ENCODE measurements at places on chromosomes 7 and 10.

DNA sequence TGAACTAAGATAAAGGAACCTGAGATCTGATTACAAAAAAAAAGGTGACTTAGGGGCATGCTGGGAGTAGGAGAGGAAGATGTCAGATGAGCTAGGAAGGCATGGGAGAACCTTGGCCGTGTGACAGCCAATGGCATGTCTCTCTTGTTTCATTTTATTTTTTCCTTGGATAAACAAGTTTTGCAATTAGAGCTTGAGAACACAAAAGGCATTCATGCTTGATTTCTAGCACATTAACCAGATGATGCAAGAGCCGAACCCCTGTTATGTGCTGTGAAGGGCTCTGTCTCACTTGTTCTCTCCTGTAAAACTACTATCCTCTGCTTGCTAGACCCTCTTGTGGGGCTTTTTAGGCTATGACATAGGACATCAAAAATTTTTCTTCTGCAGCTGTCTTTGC, 134.3 kb upstream of the ASAH2 start:
- no peak for DNase-seq

GRCh38 chr10:16789261-16789660, 28.0 kb downstream of the RSU1 start:
- DNase-seq: no peak

GRCh38 chr10:74854610-74855009, 28.2 kb downstream of the KAT6B start:
- DNase-seq: no peak

- DNase-seq: no peak
Observed at GRCh38 chr7:91694351-91694841, 186.1 kb downstream of the MTERF1 start.

GRCh38 chr7:81029511-81029910, 110.7 kb upstream of the SEMA3C start:
- DNase-seq: no peak

- DNase-seq: no peak
Observed at GRCh38 chr7:40903872-40904271, 769.1 kb downstream of the SUGCT start.
